Stimulated activated CD8-positive, alpha-beta memory T cell treated with anti-CD3 and anti-CD28 coated beads, Interleukin-15, amount 100 ng/mL, for 4 hours (primary cell): ENCODE measurements at places on chromosomes 1 and 21.

DNA sequence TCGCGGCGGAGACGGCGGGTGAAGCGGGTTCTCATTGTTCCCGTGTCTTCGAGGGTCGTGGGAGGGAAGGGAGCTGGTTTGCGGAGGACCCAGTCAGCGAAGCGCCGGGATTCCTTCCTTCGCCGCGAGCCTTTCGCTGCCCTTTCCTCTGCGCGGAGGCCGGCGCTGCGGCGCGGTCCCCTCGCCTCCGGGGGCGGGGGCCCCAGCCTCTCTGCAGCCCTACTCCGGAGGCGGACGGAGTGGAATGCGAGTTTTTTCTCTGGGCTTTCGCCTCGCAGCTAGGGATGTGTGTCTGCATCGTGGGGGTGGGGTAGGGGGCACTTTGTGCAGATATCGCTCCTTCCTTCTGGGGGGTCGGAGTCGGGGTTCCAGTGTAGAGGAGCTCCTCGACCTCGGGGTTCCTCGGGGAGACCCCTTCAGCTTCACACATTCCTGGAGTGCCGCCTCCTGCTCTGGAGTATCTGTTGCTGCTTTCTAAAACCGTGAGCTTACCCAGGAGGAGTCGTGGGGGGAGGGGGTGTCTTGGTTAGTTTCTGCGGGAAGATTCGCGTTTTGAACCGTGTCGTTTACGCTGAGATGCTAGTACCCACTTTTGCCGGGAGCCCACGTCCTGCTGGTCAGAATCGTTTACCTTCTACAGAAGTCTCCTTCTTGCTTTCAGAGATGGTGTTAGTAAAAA, 595 bp downstream of the RNF2 start:
- peak; percentile 1 for DNase-seq

DNA sequence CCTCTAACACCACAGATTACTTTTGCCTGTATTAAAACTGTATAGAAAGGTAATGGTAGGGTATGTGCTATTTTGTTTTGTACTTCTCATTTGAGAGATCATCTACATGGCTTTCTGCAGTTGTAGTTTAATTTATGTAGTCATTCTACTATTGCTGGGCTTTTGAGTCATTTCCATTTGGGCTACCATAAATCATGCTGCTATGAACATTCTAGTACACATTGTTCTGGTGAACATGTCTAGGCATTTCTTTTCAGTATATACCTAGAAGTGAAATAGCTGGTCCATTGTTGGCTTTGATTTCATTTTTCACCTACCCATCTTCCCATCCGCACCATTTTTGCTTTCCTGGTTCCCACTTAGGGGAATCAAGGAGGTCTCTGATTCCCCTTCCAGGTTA, 18.7 kb downstream of the EDN2 start:
- DNase-seq = no peak

GRCh38 chr1:146012703-146013558, 8.6 kb downstream of the HJV start:
- DNase-seq = no peak

DNA sequence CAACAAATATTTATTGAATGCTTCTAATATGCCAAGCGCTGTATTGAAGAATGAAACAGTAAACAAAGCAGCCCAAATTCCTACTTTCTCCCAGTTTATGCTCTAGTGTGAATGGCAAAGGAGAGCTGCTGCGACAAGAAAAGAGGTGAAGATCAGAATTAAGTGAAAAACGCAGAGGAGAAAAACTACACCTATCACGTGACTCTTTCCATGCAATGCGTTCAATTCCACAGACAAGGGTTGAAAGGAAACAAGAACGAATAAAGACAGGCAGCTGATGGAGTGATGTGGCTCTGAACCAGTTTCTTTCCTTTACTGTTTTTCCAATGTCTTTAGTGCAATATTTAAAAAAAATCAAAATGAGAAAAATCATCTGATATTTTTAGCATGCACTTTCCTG, 23.6 kb downstream of the MT1HL1 start:
- DNase-seq = no peak

DNA sequence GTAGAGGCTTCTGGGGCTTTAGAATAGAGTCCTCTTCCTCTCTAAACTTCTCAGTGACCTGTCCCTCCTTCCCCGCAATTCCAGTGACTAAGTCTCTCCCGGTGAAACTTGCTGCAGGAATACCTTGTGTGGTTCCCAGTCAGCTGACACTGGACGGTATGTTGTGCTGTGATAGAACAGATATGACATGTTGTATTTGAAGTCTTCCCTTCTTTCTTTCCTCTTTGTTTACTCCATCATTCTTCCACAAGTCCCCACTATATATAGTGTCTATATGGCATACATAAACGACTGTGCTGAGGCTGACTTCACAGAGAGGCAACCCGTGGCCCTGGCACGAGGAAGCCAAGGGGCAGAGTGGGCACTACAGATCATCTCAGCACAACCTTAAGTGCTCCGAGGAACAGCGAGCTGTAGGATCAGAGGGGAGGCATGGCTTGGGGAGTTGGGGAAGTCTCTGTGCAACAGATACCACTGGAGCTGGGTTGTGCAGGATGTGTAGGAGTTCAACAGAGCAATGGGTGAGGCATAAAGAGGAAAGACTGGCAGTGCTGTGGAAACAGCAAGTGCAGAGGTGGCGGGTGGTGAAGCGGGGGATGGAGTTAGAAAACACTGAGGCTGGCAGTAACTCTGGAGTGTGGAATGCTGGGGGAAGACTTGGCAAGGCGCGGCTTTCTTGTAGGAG, 237.8 kb downstream of the TRABD2B start:
- no peak for DNase-seq

DNA sequence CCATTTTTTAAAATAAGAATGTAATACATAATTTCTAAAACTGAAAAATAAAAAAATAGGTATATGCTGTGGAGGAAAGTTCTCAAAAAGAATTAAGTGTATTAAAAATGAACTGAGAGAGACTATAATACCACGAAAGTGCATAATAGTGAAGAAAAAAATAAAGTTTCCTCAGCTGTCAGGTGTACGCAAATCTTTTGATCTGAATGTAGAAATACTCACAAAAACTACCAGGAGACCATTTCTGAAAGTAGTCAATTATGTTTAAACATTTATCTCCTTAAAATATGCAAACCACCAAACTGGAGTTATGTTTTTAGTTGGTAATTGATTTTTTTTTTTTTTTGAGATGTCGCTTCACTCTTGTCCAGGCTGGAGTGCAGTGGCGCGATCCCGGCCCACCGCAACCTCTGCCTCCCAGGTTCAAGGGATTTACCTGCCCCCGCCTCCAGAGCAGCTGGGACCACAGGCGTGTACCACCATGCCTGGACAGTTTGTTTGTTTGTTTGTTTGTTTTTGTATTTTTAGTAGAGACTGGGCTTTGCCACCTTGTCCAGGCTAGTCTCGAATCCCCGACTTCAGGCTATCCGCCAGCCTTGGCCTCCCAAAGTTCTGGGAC, 1169.2 kb upstream of the B3GALT2 start:
- DNase-seq = no peak

DNA sequence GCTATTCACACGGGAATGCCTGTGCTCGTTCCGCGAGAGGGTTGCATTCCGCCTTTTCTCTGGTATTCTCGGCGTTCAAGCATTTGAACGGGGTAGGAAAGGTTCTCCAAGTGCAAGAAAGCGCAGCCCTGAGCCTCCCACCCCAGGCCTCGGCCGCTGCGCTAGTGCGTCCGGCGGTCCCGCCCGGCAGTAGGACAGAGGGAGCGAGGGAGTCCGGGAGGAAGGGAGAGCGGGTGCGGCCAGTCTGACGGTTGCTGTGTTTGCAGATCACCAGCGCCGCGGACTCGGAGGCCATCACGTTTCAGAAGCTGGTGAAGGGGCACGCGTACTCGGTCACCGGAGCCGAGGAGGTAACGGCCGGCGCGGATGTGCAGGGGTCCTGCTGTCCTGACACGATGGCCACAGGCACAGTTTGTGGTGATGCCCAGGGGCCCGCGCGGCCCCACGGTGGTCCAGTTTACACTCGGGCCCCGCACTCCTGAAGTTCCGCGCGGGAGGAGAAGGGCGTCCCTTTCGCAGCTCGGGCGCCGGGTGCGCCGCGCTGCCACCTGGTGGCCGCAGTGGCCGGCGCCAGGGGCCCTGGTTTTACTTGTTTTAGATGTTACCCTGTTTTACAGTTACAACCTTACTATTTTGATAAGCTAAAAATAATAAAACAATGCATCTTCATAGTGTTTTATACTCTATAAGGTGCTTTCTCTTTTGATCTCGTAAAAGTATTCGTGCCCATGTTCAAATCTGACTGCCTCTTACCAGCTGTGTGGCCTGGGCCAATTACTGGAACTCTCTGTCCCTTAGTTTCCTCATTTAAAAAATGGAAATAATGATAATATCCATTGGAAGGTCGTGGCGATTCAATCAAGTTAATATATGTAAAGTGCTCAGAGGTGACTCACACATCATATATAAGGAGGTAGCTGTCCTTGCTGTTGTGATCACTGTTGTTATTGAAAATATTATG, 36.7 kb downstream of the CAPN2 start:
- peak; percentile 25 for DNase-seq

DNA sequence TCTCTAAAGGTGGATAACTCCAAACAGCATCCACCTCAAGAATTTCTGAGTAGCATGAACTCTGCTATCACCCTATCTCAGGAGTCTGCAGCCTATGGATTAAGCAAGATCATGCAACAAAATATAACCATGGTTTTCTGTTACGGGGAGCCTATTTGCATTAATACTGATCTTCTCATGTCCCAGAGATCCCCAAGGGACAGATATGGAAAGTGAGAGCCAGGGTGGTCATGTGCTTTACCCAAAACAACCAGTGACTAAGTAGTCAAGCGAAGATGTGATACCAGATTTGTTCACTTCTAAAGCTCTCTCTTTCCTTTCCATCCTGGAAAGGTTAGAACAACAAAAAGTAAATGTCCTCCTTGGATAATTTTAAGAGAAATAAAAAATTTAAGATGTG, 125.1 kb downstream of the PRRX1 start:
- DNase-seq = no peak

DNA sequence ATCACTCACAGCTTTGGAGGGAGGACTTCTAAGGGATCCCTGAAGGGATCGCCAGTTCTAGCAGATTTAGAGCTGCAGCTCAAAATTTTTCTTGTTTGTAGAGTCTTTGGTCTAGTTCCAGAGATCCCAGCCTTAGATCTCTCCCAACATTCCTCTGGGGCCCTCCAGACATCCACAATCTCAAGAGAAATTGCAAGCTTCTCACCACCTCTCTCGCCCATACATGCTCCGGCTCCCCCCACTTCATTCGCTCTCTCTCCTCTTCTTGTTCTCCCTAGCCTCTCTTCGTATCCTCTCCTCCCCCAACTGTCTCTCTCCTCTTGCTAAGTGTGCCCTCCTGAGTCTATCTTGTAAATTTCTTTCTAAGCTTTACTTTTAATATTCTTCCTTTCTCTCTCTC, 15.1 kb upstream of the TUT4 start:
- DNase-seq = no peak

DNA sequence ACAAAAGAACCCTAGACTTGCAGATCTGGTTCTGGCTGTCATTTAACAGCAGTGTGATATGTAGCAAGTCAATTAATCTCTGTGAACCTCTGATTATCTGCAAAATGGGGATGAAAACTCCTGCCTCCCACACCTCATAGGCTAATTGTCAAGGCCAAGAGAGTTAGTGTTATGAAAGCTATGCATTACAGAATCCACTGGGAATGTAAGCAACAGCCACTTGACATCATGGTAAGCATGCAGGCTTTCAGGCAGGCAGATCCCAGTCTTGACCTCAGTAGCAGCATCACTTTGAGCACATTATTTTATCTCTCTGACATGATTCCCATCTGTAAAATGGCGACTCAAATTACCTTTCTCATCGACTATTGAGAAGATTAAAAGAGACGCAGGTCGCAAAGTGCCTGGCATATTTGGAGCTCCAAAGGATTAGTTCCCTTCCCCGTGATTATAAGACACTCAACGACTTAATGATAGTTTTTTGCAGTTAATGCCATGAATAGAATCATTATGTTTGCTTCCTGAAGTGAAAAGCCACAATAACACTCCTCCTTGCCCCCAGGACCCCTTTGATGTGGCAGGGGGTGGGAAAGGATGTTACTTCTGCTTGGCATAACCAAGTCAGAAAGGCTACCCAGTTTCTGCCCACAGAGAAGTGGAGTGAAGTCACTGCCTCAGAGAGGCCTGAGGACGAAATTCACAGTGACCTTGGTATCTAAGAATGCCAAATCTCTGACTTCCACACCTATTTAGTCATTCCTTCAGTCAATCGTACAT, 273.0 kb upstream of the NFIA start:
- DNase-seq = no peak

GRCh38 chr1:206004826-206005225, 1.6 kb upstream of the RAB7B start:
- DNase-seq = no peak

DNA sequence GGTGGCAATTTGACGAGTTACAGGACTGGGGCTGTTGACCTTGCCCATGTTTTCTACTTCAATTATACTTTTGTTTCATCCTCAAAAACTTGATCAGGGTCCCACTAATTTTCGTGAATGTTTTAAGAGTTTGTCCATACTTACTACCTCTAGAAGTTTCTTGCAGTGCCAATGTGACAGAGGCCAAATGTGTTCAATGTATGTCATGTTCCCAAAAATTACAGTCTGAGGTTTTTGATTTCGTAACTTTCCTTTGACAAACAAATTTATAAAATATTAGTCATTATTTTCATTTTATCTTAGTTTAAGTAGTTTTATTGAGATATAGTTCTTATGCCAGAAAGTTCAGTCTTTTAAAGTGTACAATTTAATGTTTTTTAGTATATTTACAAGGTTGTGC, 15.3 kb downstream of the VPS13D start:
- no peak for DNase-seq

GRCh38 chr1:236057546-236057945, 7.3 kb downstream of the NID1 start:
- no peak for DNase-seq

- no peak for DNase-seq
These were observed 96.3 kb upstream of the ST6GALNAC5 start for GRCh38 chr1:76770979-76771378.

DNA sequence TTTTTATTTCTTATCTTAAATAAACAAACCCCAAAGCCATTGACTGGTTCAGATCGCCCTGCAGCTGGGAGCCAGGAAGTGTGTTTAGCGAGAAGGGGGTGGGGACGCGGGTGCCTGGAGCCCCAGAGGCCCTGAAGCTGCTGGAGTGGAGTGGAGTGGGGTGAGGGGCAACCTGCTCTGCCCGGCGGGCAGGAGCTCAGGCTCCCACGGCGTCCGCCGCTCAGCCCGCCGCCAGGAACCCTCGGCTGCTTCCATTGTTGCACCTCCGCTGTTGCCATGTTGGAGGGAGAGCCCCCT, 673 bp downstream of the PIK3C2B start:
- no peak for DNase-seq

DNA sequence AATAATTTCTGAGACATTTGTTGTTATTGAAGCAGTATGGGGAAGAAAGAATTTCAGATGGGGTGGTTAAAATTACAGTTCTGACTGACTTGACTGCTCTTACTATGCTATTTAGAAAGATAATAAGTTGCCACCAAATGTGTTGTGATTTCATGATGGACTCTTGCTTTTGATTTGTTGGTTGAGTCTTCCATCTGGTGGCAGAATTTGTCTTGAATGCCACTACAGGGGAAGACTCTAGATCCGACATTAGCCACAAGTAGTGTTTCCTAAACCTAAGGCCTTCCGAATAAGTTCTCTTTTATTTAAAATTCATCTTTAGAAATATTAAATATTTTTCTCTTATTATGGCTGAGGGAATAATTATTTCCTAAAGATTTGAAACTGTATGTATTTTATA, 190.9 kb upstream of the ADGRL4 start:
- no peak for DNase-seq

GRCh38 chr1:116415699-116416533, 42.9 kb downstream of the ATP1A1 start:
- no peak for DNase-seq
